Activated CD4-positive, alpha-beta T cell treated with anti-CD3 and anti-CD28 coated beads, Interleukin-2, amount 50 U/mL, for 48 hours (primary cell): ENCODE measurements at places on chromosomes 5 and 9.

GRCh38 chr5:96885518-96886338, 9.4 kb downstream of the ERAP2 start:
- DNase-seq: no peak

DNA sequence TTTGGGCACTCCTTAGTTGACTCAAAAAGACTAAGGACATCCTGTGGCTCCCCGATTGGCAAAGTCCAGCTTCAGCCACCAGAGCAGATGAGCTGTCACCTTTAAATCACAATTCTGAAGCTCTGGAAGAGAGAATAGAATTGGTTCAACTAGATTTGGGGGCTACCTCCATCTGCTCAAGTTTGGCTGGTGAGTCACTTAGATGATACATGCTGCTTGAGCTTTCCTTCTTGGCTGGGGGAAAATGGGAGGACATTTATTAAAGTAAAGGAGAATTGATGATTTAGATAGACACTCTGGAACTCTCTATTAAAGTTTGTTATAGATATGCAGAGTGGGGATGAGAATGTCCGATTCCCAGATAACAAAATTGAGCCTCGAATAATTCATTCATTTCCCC, 30.0 kb upstream of the GRIA1 start:
- DNase-seq: no peak

DNA sequence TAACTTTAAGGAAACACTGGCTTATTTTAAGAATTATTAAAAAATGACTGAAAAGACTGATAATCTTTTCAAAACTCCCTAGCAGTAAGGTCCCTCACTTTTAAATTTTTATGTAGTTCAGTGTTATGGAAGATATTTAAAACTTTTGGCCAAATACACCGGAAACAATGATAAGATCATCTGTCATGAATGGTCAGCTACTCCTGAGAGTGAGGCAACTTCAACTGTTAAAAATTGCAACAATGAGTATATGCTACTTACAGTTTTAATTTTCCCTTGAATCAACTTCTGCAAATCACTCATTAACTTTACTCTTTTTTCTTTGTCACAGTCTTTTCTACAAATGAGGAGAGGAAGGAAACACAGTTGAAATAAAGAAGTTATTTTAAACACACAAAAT, 10.8 kb downstream of the PUM3 start:
- DNase-seq: no peak

GRCh38 chr5:96922499-96923244, 13.2 kb upstream of the LNPEP start:
- DNase-seq: no peak

- no peak for DNase-seq
These were observed 487.9 kb upstream of the DAP start for GRCh38 chr5:11248966-11249365.

DNA sequence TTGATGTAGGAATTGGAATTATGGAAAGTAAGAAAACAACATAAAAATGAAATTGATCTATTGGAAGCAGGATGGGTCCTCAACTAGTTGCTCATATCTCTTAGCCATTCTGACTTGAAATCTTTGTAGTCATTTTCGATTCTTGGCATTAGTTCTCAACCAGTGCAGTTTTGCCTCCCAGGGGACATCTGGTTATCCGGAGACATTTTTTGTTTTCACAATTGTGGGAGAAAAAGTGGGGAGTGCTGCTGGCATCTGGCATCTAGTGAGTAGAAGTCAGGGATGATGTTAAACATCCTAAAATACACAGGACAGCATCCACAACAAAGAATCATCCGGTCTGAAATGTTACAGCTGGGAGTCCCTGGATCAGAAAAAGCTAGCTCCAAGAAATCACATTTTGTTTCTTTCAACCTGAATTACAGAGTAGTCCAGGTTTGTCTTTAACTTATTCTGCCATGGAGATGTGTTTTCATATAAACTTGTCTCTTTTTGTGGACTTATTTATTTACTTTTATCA, 74.9 kb downstream of the FBXL7 start:
- DNase-seq: no peak

- DNase-seq: no peak
These were observed 33.0 kb downstream of the LMNB1 start for GRCh38 chr5:126809916-126810315.

GRCh38 chr5:142293486-142293885, 31.3 kb downstream of the SPRY4 start:
- no peak for DNase-seq

- no peak for DNase-seq
These were observed 179.6 kb upstream of the PITX1 start for GRCh38 chr5:135213466-135214239.

DNA sequence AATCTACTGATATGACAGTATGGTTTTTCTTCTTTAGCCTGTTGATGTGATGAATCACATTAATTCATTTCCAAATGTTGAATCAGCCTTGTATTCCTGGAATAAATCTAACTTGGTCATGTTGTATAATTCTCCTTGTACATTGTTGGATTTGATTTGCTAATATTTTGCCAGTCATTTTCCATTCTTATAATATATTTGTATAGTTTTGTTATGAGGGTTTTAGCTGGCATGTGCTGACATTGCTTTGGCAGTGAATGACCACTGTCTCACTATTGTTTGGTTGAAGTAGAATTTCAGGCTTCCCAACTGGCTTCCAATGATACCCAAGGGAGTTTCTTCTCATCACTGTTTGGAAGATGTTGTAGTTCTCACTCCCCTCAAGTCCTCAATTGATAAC, 983.0 kb upstream of the PTPRD start:
- no peak for DNase-seq

GRCh38 chr5:926417-927171, 33.9 kb downstream of the TRIP13 start:
- DNase-seq: peak; percentile 30

DNA sequence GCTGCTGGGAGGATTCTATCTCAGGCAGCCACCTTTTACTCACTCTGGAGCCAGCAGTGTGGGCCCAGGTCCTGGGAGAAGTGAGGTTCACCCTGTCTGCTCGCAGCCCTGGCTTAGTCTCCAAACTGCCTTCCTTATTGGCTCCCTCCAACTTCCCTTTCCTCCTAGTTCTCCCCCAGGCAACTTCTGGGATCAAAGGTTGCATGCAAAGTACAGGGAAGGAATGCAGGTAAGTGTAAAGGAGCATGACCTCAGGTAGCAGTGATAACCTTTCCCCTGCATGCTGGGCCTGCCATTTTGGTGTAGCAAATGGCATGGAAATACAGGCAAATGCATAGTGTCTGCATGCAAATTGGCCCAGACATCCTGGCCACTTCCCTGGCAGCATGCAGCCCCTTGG, 53.8 kb upstream of the ARAP3 start:
- DNase-seq: no peak

- DNase-seq: no peak
These were observed 38.0 kb downstream of the TGFBI start for GRCh38 chr5:136066661-136067271.
